ENCODE measurements at places on chromosomes 1 and 21. TPM values are rescaled to one million over a fixed set of nuclear protein-coding genes. Genes with fewer than 3 reads are reported as not detected.

CD84 gene
- not detected for polyA plus RNA-seq

DNA sequence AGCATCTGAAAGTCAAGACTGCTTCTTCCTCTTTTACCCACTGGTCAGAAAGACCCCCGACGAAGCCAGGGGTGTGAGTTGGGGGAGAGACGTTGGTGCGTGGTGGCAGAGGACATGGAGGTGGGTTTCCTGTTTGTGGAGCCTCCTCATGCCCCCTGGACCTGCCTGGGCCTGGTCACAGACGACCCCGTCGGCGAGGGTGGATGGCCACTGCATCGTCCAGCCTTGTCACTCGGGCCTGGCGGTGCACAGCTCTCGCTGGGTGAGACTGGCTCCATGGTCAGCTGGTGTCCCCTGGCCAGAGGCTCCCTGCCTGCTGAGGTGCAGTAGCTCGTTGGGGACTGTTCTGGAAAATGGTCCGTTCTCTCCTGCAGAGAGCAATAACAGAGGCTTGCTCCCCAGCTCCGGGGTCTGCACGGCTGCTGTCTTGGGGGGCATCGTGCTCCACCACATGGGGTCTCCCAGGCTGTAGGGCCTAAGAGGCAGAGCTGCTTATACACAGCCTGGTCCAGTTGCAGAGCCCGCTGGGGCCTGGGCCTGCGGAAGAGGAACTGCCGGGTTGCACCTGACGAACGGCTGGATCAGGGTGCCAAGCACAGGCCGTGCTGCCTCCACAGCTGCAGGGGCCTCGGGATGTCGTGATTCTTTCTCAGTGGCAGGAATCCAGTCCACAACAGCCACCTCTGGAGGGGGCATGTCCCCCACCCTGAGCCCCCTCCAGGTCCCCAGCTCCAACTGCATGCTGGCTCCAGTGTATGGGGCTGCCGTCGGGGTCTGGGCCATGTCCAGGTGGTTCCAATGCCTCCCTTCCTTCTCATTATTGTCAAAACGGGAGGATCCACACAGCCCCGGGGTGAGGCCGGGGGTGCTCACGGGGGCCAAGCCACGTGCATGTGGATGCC lies 18.0 kb upstream of the ACTRT2 start:
- no peak for DNase-seq

GRCh38 chr1:8412183-8412831 lies 94.4 kb downstream of the SLC45A1 start:
- DNase-seq, result peak; percentile 19

- no peak for DNase-seq
Measured at GRCh38 chr1:197065559-197065958, 1.5 kb downstream of the F13B start.

CFHR3 gene
- polyA plus RNA-seq, result not detected
